ENCODE measurements at places on chromosomes 3 and 15.

GRCh38 chr15:70469651-70470555 is 293.5 kb downstream of the UACA start:
- no peak for DNase-seq

DNA sequence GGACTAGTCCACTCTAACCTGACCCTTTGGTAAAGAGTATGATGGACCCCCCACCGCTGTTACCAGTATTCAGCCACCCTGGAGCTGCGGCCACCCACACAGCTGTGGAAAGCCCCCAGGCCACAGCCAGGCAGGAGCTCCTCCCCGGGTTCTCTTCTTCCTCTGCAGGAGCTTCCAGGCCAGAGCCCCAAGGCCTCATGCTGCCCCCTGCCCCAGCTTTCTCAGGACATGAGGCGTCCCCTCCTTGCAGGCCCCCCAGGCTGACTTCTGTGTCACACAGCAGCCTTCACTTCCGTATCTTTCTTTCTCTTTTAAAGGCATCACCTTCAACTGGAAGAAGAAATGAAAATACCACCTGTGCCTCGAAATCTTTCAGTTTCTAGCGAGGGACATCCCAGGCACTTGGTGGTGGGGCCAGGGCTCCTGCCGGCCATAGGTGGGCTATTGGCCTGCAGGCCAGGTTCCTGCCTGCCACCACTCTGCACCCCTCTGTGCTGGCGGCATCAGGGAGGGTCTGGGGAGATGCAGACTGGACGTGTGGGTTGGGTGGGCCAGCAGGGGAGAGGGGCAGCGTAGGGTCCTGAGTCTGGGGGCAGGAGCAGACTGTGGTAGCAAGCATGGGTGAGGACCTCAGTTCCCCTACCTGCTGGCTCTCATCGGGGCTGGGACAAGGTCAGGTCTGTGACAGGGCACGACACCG is 19.9 kb downstream of the KLF13 start:
- no peak for DNase-seq

DNA sequence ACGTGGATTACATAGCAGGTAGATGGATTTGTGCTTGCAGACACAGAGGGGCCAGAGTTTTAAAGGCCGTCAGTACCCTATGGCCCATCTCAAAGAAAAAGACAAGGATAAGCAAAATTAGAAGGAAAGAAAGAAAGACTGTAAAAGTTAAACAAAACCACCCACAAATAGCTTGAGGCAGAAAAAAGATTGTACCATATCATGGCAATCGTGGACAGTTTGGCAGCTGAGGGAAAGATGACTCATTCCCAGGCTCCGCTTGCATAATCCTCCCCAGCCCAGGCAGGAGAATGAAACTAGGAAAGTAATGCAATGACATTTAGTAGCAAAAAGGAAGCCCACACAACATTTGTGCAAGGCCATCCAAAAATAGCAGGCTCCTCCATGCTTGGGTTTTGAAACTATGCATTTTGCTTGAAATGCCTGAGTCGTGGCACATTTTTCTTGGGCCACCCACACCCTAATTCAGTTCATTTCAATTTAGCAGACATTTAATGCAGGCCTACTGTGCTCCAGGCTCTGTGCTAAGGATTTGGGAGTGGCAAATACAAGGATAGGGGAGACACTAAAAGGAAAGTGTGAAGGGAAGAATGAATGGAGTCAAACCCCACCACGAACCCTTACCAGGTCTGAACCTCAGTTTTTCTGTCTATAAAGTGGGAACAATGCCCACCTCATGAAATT is 40.9 kb upstream of the SMAD3 start:
- DNase-seq = peak; percentile 36

DNA sequence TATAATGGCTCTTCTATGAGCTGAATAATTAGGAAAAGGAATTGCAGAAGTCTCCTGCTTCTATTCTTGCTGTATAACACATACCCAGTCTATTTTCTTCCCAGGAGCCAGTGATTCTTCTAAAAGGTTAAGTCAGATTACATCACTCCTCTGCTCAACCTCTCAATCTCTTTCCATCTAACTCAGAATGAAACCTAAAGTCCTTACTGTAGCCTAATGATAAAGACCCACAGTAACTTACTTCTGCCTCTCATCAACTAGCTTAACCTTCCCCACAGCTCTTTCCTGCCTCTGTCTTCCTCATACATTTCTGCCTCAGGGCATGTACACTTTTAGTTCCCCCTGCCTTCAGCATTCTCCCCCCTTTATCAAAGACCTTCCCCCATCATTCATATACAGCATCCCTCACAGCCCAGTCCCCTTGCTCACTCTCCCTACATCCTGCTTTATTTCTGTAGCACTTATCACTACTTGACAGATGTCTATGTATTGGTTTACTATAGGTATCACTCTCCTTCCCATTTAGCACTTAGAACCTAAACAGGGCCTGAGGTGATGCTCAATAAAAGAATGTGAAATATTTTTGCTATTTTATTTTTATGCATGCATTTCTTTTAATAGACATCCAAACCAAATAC is 28.5 kb upstream of the CMTM6 start:
- no peak for DNase-seq

- DNase-seq = no peak
These were observed 138.4 kb downstream of the NSMCE3 start for GRCh38 chr15:29130951-29131839.

DNA sequence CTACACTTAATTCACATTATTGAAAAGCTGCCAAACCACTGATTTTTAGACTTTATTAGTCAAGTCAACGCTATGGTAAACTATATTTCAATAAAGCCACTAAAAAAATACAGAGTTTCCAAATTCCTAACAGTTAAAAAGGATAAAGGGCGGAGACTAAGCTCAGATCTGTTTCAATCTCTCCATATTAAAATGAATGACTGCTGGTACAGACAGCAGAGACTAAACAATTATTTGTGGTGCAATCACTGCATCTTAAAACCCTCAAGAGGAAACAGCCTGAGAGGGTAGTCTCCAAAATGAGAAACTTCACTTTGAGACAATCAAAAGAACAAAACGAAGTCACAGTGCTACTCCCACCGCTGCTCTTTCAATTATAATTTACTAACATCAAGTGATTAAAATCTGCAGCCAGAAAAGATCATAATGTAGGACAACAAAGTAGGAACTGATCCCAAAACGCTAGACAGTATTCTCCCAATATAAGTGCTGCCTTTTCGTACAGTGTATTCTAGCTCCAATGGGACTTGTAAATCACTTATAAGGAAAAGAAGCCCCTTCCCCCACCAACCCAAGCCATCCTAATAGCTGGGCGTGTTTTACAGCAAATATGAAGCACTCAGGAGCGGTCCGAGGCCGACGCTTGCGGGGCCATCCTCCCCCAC is 1.2 kb downstream of the UBP1 start:
- DNase-seq = no peak

DNA sequence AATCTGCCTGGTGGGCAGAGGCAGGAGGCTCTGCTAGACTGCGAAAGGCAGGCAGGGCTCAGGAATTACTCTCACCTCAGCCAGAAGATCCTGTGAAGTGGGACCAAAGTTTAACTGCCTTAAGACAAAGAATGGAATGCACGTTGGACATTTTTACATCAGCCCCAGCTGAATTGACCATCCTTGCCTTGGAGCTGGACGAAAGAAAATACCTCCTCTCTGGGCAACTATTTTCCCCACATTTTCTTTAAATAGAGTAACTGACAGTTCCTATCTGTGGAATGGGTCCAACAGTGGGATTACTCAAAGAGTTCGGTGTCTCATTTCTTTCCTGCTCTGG is 28.7 kb downstream of the ARID3B start:
- DNase-seq = no peak

DNA sequence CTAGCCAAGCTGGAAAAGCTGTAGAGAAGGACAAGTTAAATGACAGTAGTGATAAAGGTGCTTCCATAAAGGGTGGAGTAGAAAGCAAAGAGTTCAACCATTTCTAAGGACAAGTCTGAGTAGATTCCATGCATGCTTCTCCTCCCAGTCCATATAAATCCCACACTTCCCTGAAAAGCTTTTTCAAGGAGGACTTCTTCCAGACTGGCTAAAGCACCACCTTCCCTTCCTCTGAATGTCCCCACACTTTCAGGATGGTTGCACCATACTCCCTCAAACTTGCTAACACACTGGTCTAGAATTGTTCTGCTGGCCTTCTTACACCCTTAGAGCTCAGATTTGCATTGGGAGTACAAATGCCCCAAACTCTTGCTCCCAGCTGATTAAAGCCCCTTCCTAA is 40.9 kb downstream of the FBN1 start:
- no peak for DNase-seq

- no peak for DNase-seq
These were observed at the start of gene SEMA6D for GRCh38 chr15:47717036-47717612. Gene SEMA6D (plus strand): TSS chr15:47717505. CDS start chr15:47759799, 42,294 bp downstream.

- no peak for DNase-seq
These were observed 91.3 kb downstream of the RAB11A start for GRCh38 chr15:65960586-65960985.

DNA sequence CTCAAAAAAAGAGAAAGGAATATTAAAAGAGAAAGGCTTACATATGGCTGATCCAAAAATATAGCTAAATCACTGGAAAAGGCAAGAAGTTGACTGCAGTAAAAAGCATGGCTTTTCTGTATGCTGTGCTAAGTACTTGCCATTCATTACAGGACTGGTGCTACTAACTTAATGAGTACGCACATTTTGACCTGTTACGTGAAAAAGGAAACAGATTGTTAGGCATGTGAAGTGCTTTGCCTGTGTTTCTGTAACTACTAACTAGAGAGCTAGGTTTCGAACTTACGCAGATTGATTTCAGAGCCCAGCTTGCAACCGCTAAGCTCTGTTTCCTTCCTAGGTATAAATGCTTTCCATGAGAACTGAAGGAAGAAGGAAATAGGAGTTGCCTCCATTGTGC is 2.8 kb downstream of the TRNT1 start:
- DNase-seq = no peak

- peak; percentile 26 for DNase-seq
These were observed 957 bp downstream of the ADCY5 start for GRCh38 chr3:123447749-123448517.

DNA sequence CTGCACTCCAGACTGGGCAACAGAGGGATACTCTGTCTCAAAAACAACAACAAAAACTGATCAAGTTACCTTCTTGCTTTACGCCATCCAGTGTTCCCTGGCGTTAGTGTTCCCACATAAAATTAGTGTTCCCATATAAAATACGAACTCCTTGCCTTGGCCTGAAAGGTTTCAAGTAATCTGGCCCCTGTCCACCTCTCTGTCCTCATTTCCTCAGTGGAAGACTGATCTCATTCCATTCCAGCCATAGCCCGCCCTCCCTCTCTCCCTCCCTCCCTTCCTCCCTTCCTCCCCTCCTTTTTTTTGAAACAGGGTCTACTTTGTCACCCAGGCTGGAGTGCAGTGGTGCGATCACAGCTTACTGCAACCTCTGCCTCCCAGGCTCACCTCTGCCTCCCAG is 2.8 kb upstream of the CAND2 start:
- no peak for DNase-seq

- no peak for DNase-seq
These were observed 90.4 kb upstream of the SLC2A2 start for GRCh38 chr3:171116824-171117395.

DNA sequence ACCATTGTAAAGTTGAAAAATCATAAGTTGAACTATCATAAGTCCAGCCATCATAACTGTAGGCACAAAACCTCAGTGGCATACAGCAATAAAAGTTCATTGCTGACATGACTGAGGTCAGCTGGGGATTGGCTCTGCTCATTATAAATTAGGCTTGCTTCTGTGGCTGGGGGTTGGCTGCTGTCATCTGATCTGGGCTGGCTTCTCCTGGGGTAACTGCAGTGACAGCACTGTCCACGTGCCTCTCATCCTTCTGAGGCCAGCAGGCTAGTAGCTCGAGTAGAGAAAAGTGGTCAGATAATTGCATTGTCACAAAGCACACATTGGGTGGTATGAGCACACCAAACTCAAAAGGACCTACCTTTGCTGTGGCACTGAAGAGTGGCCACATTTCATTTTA is 31.3 kb downstream of the CMTM7 start:
- no peak for DNase-seq

DNA sequence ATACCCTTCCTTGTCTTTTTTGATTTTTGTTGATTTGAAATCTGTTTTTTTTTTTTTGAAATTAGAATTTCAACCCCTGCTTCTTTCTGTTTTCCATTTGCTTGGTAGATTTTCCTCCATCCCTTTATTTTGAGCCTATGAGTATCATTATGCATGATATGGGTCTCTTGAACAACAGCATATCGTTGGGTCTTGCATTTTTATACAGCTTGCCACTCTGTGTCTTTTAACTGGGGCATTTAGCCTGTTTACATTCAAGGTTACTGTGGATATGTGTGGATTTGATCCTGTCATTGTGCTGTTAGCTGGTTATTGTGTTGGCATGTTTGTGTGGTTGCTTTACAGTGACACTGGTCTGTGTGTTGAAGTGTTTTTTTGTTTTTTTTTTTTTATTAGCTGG is 99.7 kb upstream of the P3H2 start:
- no peak for DNase-seq

DNA sequence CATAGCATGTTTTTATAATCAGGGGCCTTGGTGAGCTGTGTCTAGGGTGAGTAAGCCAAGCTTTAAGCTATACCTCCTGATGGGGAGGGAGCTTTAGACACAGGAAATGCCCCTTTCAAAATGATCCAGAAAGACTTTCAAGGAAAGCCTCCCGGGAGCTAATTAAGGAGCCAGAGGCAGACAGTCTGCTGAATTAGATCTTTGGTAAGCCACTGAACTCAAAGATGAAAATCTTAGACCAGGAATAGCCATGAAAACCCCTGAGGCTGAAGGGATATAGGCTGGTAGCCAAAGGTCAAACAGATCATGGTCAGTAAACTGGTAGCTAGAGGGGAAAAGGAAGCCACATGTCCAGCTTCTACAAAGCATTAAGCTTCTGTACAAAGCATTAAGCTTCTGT is 42.7 kb upstream of the GAP43 start:
- no peak for DNase-seq

DNA sequence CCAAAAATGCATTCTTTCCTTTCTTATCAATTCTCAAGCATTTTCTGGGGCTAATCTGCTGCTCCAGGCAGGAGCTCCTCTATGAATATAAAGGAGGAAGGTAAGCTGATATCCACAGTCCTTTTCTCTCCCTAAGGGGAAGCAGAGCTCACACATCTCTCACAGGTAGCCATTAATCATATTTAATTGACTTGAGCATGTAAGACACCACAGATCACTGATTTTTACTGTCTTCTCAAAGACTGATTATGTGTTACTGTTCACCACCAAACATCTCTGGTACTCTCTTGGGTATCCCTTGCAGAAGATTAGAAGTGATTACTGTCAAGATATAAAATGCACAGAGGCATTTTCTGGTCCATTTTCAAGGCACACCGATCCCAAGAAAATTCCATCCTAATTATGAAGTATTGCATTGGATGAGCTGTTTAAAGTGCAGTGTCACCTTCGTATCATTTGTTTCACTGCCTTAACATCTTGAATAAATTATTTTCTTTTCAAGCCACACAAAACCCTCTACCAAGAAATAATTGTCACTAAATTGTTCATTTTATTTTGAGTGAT is 100.7 kb downstream of the ARPP21 start:
- no peak for DNase-seq

DNA sequence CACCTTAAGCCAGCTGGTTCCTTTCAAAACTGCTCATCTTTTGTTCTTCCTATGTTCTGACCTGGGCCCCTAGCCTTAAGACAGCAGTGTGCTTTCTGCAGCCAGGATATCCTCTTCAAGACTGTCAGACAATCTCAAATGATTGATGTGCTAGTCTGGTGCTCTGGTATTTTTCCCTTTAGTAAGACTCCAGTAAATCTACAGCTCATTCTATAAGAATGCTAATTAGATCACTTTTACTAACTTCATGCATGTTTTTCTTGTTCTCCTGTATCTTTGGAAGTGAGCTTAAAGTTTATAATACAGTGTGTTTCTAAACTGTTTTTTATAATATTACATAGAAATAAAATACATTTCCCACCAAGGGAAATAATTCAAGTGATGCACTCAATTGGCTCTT is 220.9 kb upstream of the NANOGP8 start:
- DNase-seq = no peak

- DNase-seq = no peak
These were observed 3.5 kb downstream of the PDE12 start for GRCh38 chr3:57559526-57559925.

Data from activated CD4-positive, alpha-beta T cell treated with anti-CD3 and anti-CD28 coated beads for 24 hours (primary cell).